ENCODE measurements at places on chromosomes 2 and 18. TPM values are rescaled to one million over a fixed set of nuclear protein-coding genes. Genes with fewer than 3 reads are reported as not detected.
A peak's percentile ranks its signal among the peaks of the same experiment; 100 is the strongest.

- no peak for DNase-seq
- H3K36me3 ChIP-seq, result no peaks in the 10 kb centered on the region
- 0 out of 2 replicates have a peak, but pooled peaks cover 3% of the 10 kb centered on the region for H3K4me1 ChIP-seq
- no peak overlapping the region for H3K27ac ChIP-seq
Measured at GRCh38 chr2:216922175-216922780, 62.4 kb upstream of the TNP1 start.

DNA sequence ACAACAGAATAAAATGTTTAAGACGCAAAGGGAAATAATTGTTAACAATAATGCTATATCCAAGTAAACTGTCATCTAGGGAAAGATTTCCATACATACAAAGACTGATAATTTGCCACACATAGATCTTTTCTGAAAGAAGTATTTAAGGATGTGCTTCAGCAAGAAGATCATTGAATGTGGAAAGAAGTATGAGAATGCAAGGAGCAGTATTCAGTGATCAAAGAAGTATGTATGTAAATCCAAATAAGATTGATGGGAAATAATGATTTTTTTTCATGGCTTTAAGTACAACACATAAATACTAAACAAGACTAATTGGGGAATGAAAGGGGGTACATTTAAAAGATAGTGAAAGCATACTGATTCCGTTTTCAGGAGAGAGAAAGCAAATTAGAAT lies 410.4 kb upstream of the HS6ST1 start:
- H3K27me3 ChIP-seq, result no peaks in the 10 kb centered on the region
- no peaks in the 10 kb centered on the region for H3K36me3 ChIP-seq
- no peak overlapping the region for H3K27ac ChIP-seq

DNA sequence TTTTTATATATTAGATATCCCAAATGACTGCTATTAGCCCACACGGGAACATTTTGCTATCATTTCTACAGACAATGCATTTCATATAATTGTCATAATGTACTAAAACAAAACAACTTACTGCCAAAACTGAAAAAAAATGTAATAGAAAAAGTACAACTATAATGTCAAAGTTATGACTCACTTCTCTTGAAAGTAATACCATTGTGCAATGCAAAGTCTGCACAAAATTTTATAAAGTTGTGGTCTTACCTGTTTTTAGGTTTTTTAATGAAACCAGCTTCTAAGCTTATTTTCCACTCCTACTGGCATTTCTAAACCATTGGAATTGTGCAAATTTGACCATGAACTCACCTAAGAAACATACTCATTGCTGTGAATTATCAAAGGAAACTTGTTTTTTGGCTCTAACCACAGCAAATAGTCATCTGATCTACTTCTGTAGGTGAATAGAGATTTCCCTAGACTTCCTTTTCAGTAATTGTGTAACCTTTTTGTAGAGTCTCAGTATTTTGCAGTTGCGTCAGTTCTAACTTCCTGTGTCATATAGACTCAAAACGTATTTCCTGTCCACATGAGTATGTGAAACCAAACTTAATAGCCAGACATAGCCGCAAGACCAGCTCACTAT lies 31.9 kb upstream of the TFPI start:
- DNase-seq, result no peak
- H3K27me3 ChIP-seq, result no peaks in the 10 kb centered on the region
- H3K4me1 ChIP-seq, result no peaks in the 10 kb centered on the region
- H3K27ac ChIP-seq, result peak overlapping the region; percentile 29
- no peak overlapping the region for H3K4me3 ChIP-seq

GRCh38 chr2:238847841-238848690 lies at the start of gene TWIST2:
TSS of gene TWIST2 (plus strand) at chr2:238848085. CDS start at chr2:238848216, 131 bp downstream.
- peaks cover 46% of the 10 kb centered on the region for H3K27me3 ChIP-seq
- no peak for DNase-seq
- no peak within 1 kb of the TSS for H3K27ac ChIP-seq
- H3K4me1 ChIP-seq, result no peaks in the 10 kb centered on the region
- H3K36me3 ChIP-seq, result no peaks in the 10 kb centered on the region

- no peaks in the 10 kb centered on the region for H3K4me1 ChIP-seq
- no peaks in the 10 kb centered on the region for H3K27me3 ChIP-seq
- DNase-seq, result no peak
- no peak overlapping the region for H3K27ac ChIP-seq
Measured at GRCh38 chr2:163253621-163254285, 415.2 kb upstream of the KCNH7 start.

DNA sequence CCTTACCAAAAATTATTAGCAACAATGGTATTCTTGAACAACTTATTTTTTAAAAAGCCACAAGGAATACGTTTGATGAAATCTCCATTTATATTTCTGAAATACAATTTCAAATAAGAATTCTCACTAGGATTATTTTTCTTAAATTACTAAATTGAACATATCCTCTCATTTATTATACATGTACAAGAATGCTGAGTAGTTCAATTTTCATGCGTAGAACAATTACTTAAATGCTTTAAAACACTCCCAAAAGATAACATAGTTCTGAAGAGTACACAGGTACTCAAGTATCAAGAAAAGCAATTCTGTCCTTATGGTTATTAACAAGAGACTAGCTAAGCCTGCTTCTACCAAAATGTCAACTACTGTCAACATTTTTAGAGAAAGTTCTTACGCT lies 268.1 kb downstream of the ZNF385B start:
- H3K27me3 ChIP-seq, result no peaks in the 10 kb centered on the region
- no peak for DNase-seq
- H3K27ac ChIP-seq, result no peak overlapping the region

GRCh38 chr18:28718696-28719095 lies 541.8 kb upstream of the CDH2 start:
- H3K27ac ChIP-seq, result no peak overlapping the region
- no peaks in the 10 kb centered on the region for H3K36me3 ChIP-seq
- H3K4me1 ChIP-seq, result no peaks in the 10 kb centered on the region
- H3K27me3 ChIP-seq, result no peaks in the 10 kb centered on the region

- H3K27ac ChIP-seq, result no peak overlapping the region
- no peaks in the 10 kb centered on the region for H3K4me1 ChIP-seq
- no peaks in the 10 kb centered on the region for H3K36me3 ChIP-seq
- DNase-seq, result no peak
- H3K4me3 ChIP-seq, result no peak overlapping the region
Measured at GRCh38 chr2:104932243-104932642, 78.3 kb downstream of the POU3F3 start.

- no peaks in the 10 kb centered on the region for H3K27me3 ChIP-seq
- no peak overlapping the region for H3K4me3 ChIP-seq
- no peak overlapping the region for H3K27ac ChIP-seq
- DNase-seq, result no peak
- no peaks in the 10 kb centered on the region for H3K36me3 ChIP-seq
- H3K4me1 ChIP-seq, result no peaks in the 10 kb centered on the region
Measured at GRCh38 chr2:151315381-151315903, 26.0 kb upstream of the NMI start.

DNA sequence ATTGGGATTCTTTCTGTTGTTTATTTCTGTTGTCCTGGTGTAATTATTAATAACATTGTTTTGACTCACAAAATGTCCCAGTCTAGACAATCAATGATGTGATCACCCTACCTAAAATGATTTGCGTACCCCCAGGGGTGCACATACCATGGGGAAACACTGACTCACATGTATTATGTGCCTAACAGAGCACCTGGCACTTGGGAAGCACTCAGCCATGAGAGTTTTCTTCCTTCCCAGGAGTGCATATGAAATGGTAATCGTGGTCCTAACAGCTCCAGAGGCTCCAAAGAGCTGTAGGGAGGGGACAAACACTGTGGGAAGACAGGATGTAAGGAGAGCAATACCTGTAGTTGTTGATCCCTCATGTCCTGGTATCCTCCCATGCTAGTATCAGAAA lies 187.8 kb upstream of the ERBB4 start:
- no peak for DNase-seq
- H3K36me3 ChIP-seq, result no peaks in the 10 kb centered on the region
- peaks cover 13% of the 10 kb centered on the region for H3K4me1 ChIP-seq
- H3K4me3 ChIP-seq, result no peak overlapping the region

DNA sequence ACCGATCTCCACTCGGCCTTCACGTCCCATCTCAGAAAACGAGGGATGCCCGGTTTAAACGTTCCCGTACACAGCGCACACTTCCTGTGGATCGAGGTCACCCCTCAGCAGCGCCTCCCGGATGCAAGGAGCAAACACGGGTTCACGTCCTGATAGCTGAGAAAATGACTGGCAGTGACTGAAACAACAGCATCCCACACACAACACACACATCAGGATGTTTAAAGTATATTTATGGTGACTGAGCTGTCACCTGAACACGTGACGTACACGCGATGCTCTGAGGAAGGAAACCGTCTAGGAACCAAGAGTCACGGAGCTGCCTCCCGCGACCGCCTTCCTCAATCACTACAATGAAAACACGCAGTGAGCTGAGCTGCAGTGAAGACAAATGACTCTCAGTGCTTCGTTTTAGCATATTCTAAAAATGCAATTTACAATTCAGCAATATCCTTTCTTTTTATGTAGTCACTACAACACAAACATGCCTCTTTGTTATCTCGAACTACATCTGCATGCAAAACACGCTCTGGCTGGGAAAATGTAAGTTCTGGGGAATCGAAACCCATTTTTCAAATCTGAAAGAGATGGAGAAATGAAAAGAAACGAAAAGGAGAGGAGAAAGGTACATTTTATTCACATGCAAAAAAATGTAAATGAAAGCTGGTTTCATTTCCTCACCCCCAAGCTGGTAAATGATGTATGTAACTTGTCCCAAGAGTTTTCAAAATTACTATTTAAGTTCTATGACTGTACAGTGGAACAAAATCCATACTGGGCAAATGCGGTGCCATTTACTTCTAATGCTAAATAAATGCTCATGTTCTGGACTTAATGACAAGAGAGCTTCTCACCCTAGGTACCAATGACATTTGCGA lies 19.8 kb downstream of the HDAC4 start:
- no peaks in the 10 kb centered on the region for H3K36me3 ChIP-seq
- H3K27ac ChIP-seq, result no peak overlapping the region
- no peak overlapping the region for H3K4me3 ChIP-seq

DNA sequence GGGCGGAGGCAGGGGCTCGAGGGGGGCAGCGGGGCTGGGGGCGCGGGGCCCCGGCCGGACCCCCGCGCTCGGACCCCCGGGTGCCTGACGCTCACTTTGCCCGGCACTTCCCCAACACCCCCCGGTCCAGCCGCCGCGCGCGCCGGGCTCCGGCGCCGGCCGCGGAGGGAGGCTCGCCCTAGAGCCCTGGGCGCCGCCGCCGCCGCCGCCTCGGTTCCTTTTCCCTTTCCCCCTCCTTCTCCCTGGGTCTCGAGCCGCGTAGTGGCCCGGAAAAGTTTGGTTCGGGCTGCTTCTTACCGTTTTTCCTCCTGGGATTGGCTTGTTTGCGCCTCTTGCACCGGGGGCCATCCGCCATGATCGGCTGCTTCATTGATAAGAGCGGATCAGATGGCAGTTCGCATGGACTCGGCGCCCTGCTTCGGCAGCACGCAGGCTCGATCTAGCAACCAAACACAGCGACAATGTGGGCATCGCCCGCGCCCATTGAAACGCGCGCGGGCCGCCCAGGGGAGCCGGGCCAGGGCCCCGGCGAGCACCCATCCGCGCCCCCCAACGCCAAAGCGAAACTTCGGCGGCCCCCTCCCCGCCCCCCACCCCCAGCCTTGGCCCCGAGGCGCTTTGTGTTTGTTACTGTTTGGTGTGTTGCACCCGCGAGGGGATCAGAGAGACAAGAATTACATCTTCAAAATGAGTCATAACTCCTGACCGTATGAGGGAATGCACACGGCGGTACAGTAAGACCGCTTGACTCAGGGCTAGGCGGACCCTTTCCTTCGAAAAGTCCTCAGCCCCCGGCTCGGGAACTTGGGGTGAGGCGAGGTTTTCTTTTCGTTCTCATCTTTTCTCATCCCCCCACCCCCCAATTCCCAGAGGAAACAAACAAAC lies 2.7 kb downstream of the ZEB2 start:
- H3K4me1 ChIP-seq, result no peaks in the 10 kb centered on the region
- H3K4me3 ChIP-seq, result peak overlapping the region; percentile 78
- no peak overlapping the region for H3K27ac ChIP-seq
- no peaks in the 10 kb centered on the region for H3K36me3 ChIP-seq

DNA sequence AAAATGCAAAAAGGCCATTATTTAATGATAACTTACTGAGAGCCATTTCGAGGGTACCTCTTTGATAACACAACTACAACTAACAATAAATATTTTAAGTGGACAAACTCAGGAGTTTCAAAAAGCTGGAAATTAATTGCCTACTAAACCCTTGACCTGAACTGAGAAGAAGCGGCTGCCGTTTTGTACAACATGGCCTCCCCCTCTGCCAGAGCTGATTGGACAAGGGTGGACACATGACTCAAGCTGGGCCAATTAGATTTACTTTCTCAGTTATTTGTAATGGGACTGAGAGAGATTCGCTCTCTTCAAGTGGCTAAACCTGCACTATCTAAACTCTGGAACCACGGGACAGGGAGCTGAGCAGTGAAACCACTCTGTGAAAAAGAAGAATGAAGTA lies 135.9 kb upstream of the SERPINE2 start:
- no peak overlapping the region for H3K4me3 ChIP-seq
- no peaks in the 10 kb centered on the region for H3K36me3 ChIP-seq
- no peak overlapping the region for H3K27ac ChIP-seq
- no peaks in the 10 kb centered on the region for H3K27me3 ChIP-seq
- H3K4me1 ChIP-seq, result no peaks in the 10 kb centered on the region
- DNase-seq, result no peak

DNA sequence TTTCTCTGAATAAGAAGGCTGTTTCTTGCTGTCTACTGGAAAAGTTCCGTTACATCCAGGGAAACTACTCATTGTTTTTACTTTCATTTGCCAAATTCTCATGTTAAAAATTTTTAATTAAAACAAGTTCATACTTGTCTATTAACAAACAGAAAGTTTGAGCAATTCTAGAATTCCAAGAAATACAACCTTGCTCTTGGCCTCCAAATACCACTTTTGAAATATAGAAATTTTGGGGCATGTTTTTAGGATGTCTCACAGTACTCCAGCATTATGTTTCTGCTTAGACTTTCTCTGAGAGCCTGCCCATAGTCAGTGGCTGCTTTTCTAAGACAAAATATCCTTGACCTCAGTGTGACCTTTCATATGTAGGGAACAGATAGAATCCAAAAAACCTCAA lies 228.7 kb upstream of the RND3 start:
- H3K4me3 ChIP-seq, result no peak overlapping the region
- no peak for DNase-seq
- H3K36me3 ChIP-seq, result no peaks in the 10 kb centered on the region
- H3K4me1 ChIP-seq, result no peaks in the 10 kb centered on the region

The PLEK gene
- not detected for total RNA-seq

The UCN gene
- 2.8 TPM for total RNA-seq

The ZAP70 gene
- not detected for total RNA-seq

The VAMP8 gene
- 124 TPM for total RNA-seq

The LDLRAD4 gene
- total RNA-seq, result 1.2 TPM

The INPP5D gene
- 0.74 TPM for total RNA-seq

The ZBTB7C gene
- total RNA-seq, result not detected

The ERICH2 gene
- 2.0 TPM for total RNA-seq

The C2orf81 gene
- total RNA-seq, result 9.8 TPM

The ALPG gene
- 1.2 TPM for total RNA-seq

The KYNU gene
- 44.5 TPM for total RNA-seq

The STON1 gene
- 1.7 TPM for total RNA-seq

The NOP58 gene
- 38.2 TPM for total RNA-seq

The CYP1B1 gene
- total RNA-seq, result 36.3 TPM

The TUBA3E gene
- not detected for total RNA-seq
